8988T (cell line): ENCODE measurements at places on chromosomes 4 and X.

DNA sequence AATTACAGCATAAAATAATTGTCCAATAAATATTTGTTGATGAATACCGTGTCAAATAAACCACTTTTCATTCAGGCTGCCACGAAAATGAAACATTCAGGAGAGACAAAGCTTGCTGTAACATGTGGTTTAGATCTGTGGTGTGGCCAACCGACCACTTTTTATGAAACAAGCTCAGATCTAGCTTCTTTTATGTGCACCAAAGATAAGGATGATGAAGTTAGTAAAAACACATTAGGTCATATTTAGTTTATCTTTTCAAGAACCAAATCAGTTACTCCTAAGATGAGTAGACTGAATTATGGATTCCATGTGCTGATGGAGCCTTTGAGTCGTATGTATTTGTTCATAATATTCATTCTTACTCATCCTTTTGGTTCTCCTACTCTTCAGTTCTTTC lies 35.8 kb downstream of the STOX2 start:
- no peak for DNase-seq

DNA sequence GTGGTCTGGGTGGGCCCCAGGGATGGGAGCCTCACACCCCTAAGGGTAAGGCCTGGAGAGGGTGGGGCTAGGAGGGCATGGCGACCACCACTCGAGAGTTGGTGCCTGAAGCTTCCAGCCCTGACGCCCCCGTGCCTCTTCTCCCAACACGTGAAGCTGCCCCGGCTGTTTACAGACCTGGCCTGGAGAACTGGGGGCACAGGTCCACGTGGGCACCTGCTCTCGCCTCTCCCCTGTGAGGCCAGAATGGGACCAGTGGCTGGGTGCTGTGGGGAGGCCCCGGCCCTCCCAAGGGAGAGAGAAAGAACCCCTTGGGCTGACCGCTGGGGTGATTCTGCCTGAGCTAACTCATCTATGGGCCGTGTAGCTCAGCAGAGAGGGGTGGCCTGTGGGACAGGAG lies 15.5 kb downstream of the NAT8L start:
- no peak for DNase-seq

- no peak for DNase-seq
Measured at GRCh38 chrX:101219864-101220346, 319 bp downstream of the DRP2 start.

GRCh38 chrX:21666679-21667078 lies 8.5 kb upstream of the KLHL34 start:
- DNase-seq = no peak

GRCh38 chr4:154425514-154425913 lies 66.1 kb downstream of the DCHS2 start:
- DNase-seq = no peak

DNA sequence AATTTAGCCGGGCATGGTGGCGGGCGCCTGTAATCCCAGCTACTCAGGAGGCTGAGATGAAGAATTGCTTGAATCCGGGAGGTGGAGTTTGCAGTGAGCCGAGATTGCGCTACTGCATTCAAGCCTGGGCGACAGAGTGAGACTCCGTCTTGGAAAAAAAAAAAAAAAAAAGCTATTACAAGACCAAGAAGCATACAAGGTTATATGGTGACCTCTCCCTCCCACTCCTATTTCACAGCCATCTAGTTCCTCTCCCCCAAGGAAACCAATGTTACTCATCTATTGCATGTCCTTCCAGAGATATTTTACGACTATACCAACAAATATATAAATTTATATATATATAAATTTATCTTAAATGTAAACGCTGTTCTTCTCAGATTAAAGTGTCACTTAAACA lies 3.2 kb downstream of the SLC9A7 start:
- DNase-seq = no peak

GRCh38 chrX:37437160-37437559 lies 88.0 kb downstream of the PRRG1 start:
- no peak for DNase-seq

DNA sequence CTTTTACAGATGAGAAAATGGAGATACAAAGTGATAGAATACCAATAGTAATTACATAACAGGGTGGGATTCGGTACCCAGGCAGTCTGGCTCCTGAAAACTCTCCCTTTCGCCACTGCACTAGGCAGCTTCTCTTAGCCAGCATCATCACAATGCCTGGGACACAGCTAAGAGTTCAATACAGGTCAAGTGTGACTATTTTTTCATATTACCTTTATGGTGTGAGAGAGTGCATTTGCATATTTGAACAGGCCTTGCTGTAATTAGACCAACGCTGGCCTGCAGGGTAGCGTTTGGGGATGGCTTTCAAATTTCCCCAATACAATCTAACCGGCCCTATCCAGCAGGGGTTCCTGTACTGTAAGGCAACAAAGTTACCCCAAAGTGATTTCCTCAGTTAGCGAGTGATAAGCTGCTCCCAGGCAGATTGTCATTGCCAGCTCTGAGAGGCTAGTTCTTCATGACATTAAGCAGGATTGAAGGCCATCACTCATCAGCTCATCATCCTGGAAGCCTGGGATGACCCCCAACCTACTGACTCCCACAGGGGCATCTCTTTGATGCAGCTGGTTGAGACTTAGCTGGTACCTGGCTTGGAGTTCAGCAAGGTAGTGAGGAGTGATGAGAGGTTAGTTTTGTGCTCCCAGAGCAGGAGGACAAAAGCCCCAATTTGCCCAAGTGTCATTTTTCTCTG lies 836.8 kb upstream of the LCORL start:
- no peak for DNase-seq

GRCh38 chr4:155038459-155038858 lies 170.0 kb upstream of the NPY2R start:
- DNase-seq = no peak

GRCh38 chr4:2871911-2872310 lies 28.3 kb downstream of the ADD1 start:
- DNase-seq = no peak

GRCh38 chr4:53497487-53498244 lies 93.6 kb downstream of the LNX1 start:
- no peak for DNase-seq

GRCh38 chr4:55661398-55662056 lies 25.4 kb upstream of the NMU start:
- no peak for DNase-seq

GRCh38 chrX:150683536-150684146 lies 9.6 kb upstream of the MTMR1 start:
- no peak for DNase-seq

DNA sequence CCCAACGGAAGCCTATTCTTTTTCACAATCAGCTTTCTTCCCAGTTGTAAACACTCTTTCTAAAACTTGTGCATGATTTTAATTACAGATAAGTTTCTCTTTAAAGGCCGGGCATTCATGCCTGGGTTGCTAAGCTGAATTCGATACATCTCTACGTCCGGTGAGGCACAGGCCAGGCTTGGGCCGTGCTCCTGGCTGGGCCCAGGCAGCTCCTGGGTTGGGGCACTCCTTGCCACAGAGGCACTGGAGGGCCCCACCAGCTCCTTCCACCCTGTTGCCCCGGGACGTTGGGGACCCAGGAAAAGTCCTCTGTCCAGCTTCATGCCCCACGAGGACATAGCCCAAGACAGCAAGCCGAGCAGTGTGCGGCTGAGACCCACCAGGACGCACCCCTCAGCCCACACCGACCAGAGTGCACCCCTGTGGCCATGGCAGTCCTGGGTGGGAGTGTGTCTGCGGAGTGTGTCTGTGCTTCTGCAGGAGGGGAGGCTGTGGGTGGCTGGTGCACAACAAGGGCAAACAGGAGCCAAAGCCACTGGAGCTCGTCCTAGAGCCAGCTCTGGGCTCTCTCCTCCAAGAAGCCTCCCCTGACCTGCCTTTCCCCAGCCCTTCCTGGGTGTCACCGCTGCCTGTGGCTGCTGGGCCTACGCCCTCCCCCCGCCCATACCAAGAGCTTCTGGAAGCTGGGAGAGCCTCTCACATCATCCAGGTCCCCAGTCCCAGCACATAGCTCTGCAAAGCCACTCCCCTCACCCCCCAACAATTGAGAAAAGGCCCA lies 128.0 kb upstream of the NKX1-1 start:
- DNase-seq = no peak

GRCh38 chr4:25190407-25190806 lies 30.2 kb upstream of the SEPSECS start:
- no peak for DNase-seq

- no peak for DNase-seq
Measured at GRCh38 chrX:82163701-82164100, 961.8 kb downstream of the SH3BGRL start.

DNA sequence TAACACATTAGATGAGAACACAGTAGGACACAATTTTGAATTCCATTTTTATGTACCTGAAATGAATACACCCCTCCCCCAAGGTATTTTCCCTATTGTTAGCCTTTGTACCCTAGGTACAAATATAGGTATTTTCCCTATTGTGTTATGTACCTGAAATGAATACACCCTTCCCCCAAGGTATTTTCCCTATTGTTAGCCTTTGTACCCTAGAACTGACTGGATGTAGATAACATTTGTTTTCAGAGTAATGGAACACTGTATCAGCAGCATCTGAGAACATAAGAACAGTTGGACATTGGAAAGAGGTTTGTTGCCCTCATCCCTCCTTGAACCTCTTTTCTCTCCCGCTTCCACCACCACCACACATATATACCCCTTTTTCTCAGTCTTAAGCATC lies 37.6 kb downstream of the YIPF6 start:
- no peak for DNase-seq

DNA sequence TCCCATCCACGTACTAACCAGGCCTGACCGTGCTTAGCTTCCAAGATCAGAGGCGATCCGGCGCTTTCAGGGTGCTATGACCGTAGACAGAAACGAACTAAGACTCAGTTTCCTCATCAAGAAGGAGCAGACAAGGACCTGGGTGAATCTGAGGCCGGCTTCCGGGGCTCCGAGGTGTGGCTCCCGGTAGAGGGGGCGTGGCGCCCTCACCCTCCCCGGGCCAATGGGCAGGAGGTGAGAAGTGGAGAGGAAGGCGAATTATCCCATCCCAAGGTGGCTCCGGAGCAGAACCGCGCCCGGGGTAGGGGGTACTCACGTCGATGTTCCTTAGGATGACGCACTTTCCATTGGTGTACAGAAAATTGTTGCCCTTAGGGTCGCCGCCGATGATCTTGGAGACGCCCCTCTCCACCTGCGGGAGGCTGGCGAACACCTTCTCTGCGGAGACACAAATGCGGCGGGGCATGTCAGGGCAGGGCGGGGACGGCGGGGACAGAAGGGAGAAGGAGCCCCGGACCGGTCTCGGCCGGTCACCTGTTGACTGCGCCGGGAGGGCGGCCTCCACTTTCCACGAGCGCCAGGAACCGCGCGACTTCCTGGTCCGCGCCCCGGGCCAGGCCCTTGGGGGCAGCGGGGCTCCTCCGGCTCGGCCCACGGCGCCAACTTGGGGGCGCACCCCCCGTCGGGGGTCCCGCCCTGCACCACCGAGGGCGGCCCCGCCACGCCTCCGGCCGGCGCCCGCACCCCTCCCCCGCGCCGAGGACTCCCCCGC lies 616 bp downstream of the WDR1 start:
- DNase-seq = peak; percentile 69

DNA sequence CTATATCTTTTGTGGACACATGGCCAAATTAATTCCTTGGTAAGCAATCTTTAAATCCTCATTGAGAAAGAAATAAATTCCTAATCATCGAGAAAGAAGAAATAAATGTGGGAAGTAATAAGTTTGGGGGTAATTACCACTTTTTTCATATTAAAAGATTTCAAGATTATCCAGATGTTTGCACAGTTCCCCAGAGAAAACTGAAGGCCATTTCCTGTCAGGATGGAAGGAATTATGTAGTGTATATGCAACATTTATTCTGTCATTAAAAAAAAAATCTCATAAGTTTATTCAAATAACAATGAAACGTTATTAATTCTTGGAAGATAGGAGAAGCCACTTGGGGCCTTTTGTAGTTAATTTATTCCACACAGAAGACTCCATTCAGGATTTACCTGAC lies 385.6 kb upstream of the NR3C2 start:
- no peak for DNase-seq

DNA sequence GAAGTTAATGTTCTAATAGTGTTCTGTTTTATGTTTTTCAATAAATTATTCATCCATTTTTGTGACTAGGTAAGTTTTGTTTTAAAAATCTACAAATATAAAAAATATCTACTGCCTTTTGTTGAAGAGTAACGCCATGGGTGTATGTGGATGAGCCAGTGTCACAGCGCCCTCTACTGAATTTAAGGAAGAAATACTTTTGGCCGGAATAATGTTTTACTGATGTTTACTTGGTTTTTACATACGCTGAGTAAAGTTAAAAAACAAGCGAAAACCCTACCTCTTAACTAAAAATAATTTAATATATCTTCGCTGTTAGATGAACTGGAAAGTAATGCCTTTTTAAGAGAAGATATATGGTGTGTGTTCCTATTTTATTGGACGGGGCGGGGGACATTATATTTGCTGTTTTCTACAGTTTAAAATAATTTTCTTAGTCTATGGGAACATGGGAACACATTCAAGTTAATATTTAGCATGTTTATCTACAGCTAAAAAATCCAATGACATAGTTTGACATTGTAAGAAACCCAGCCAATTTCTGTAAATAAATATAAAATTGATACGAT lies 86.1 kb downstream of the CPE start:
- no peak for DNase-seq

DNA sequence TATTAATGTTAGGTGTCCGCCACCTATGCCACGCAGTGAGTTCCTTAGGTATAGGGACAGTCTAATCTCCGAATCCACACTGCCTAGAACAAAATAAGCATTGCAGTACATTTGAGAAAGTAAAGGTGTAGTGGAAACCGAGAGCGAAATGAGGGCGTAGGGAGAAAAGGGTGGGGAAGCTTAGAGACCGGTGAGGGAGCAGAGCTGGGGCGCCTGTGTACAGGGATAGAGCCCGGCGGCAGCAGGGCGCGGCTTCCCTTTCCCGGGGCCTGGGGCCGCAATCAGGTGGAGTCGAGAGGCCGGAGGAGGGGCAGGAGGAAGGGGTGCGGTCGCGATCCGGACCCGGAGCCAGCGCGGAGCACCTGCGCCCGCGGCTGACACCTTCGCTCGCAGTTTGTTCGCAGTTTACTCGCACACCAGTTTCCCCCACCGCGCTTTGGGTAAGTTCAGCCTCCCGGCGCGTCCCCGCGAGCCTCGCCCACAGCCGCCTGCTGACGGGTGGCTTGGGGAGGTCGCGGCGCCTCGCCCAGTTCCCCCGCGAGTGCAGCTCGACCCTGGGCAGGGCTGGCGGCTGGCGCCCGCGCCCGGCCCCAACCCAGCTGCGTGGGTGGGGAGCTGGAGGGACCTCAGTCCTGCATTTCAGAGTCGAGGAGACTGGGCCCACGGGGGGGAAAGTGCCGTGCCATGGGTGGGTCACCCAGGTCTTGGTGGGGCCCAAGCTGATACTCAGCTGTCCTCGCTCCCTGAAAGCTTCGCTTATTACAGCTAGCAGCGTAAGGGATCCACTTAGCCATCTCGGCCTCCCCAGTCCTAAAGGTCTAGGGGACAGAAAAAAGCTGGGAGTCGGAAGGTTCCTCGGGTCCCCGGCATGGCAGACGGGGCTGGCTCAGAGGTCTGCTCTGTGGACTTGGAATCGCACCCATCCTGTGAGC lies at the start of gene ANXA3:
Gene ANXA3, plus strand, starts transcription at position 351 of the 932 bp plus-strand sequence. CDS start 2,704 bp downstream, outside the sequence.
- DNase-seq = peak; percentile 60

DNA sequence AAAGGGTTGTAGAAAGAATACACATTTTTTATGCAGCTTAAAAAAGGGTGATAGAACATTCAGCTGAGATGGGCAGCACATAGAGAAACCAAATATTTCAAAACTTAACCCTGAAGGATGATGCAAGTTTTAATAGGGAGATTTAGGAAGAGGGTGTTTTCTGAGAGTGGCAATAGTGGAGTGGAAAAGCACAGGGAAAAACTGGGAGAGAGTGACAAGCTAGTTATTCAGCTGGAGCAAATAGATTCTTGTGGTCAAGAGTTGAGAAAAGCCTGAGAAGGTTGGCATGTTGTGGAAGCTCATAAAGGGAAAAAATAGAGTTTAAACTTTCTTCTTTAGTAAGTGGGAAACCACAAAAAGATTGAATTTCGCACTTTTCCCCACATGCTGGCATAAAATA lies 359.6 kb upstream of the PITX2 start:
- DNase-seq = no peak
